ENCODE measurements at places on chromosomes 16 and 17.

DNA sequence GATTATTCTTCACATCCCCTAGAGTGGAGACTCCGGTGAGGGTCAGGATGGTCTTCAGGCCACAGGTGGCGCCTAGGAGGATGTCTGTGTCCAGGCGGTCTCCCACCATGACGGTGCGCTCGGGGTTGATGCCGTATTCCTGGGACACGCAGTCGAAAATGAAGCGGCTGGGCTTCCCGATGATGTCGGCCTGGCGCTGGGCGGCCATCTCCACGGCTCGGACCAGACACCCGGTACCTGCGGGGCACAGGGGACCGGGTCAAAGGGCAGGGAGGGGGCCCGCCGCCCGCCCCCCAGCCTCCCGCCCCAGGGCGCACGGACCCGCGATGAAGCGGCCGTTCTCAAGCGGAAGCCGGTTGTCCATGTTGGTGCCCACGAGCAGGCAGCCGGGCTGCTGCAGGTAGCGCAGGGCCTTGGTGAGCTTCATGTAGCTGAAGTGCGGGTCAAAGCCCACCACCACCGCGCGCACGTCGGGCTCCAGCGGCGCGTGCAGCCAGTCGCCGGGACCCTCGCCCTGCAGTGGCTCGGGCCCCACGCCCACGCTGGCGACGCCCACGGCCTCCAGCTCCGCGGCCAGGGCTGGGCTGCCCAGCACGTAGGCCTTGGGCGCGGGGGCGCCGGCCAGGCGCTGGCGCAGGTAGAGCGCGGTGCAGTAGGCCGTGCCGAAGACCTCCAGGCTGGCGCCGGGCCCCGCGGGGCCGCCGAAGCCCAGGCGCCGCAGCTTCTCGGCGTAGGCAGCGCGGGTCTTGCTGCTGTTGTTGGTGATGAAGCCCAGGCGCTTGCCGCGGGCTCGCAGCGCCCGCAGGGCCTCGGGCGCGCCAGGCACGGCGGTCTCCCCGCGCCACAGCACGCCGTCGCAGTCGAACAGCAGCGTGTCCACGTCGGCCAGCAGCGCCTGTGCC is 572 bp downstream of the PGP start:
- no peak for DNase-seq

GRCh38 chr16:88686062-88686438 is 257 bp downstream of the SNAI3 start:
- peak; percentile 53 for DNase-seq

DNA sequence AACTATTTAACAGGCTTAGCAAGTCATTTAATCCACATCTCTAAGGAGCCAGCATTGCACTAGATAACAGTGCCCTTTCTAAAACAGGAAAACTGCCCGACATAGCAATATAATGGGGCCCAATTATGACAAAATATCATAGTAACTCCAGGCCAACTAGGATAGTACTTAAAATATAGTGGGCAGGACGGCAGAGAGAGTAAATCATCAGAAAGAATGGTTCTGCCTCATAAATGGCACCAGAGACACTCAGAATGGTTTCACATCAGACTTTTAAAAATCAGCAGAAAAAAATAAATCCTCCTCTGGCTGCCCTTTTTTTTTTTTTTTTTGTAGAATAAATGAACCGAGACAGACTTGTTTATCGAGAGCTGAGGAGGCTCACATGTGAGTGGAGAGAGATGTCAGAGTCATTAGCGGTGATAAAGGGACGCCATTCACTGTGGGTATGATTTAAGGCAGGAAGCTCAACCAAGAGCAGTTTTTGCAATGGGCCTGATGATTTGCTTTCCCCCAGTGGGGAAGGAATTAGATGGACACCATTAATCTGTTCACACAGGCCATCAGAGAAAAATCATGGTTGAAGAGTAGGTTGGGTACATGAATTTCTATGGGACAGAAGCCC is 62.6 kb downstream of the CPPED1 start:
- no peak for DNase-seq

DNA sequence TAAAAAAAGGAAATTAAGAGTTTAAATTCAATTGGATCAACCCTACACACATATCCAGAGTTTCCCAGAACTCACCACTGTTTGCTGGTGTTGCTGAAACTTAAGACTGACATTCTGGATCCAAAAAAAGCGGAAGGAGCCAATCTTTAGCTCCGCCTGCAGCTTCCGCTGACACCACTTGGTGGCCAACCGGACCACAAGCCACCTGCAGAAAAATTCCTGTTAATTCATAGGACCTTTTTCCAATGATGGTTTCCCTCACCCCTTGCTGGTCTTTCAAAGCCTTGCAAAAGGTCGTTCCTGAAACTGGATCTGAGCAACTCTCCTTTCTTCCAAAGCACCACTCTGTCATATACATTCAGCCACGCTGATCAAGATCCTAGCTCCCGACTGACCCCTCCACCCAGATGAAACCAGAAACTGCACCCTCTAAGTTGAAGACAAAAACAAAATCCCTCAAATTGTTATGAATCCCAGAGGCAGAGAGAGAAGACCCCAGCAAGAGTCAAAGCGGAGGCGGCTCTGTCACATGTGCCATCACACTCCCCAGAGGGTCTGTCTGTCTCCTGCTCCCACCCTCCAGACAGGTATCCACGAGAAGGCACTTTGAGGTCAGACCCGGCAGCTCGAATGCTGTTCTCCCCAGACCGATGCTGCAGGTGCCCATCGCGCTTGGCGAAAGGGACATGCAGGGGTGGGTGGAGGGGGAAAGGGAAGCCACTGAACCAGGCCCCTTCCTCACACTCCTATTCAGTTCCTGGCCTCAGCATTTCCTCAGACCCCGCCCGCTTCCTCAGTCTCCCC is 773 bp downstream of the BLTP2 start:
- DNase-seq, result peak; percentile 57

GRCh38 chr16:87648236-87648635 is 45.9 kb downstream of the JPH3 start:
- DNase-seq, result no peak

DNA sequence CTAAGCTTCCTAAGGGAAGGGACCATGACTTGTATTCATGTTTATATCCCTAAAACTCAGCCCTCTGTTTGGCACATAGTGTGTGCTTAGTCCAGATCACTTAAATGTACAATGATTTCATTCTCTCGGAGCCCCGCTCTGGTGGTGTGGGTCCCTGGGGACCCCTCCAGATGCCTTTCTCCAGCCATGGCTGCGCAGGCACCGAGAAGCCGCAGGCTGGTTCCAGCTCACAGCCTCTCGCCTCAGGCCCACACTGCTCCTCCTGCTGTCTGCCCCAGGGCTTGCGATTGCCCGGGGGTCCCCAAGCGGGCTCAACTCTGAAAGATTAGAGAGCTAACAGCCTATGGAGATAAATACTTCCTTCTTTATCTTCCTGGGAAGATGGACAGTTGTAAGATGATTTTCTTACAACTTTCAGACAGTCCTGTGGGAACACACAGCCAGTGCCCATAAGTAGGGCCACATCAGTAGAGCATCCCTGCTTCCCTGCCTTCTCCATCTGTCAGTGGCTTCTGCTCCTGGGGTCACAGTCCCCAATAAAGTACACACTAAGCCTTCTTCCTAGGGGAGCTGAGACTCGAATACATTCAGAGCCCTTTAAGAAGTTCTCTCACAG is 66.2 kb downstream of the CENPV start:
- peak; percentile 69 for DNase-seq

DNA sequence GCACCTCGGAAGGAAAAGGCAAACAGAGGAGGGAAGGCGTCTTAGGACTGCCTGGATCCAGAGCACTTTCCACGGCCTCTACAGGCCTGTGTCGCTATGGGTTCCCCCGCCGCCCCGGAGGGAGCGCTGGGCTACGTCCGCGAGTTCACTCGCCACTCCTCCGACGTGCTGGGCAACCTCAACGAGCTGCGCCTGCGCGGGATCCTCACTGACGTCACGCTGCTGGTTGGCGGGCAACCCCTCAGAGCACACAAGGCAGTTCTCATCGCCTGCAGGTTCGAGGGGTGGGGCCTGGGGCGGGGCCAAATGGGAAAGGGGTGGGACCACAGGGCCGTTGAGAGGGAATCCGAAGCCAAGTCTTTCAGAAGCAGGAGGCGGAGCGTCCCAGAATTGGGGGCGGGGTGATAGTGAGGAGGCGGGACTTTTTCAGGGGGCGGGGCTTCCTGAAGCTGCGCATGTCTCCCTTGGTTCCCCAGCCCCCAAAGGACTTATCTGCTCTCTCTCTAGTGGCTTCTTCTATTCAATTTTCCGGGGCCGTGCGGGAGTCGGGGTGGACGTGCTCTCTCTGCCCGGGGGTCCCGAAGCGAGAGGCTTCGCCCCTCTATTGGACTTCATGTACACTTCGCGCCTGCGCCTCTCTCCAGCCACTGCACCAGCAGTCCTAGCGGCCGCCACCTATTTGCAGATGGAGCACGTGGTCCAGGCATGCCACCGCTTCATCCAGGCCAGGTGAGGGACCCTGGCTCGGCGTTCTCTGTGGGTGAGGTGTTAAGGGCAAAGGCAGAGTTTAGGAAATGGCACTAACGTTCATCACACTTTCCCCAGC is 939 bp downstream of the BCL6B start:
- DNase-seq, result peak; percentile 97

- no peak for DNase-seq
Measured at GRCh38 chr17:41176744-41177387, 1.2 kb downstream of the KRTAP4-2 start.

- DNase-seq, result no peak
Measured at GRCh38 chr16:55660828-55661227, 5.0 kb downstream of the SLC6A2 start.

DNA sequence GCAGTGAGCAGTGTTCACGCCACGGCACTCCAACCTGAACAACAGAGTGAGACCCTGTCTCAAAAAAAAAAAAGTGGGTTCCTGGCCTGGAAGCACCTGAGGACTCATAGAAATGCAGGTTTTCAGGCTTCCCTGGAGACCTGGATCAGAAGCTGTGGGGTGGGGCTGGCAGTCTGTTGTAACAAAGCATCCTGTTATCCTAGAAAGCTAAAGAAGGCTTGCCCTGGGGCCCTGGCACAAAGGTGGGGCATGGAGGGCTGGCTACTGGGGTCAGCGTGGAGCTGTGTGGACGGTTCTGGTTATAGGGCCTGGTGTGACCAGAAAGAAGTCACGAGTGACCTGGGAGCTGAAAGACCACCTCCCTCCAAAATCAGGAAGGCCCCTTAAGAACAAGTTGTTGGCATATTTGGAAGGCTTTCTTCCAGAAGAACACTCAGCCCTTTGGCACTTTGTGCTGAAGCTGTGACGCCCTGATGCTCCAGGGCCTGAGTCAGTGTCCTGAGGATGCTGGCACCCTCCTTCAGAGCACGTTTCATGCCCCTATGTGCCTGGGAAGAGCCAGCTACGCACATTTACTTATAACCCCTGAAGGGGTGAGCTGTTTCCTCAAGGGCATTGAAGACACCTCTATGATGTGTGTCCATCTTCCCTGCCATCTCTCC is 6.2 kb downstream of the CRISPLD2 start:
- DNase-seq, result no peak

GRCh38 chr17:6429266-6429665 is 5.7 kb downstream of the AIPL1 start:
- no peak for DNase-seq

DNA sequence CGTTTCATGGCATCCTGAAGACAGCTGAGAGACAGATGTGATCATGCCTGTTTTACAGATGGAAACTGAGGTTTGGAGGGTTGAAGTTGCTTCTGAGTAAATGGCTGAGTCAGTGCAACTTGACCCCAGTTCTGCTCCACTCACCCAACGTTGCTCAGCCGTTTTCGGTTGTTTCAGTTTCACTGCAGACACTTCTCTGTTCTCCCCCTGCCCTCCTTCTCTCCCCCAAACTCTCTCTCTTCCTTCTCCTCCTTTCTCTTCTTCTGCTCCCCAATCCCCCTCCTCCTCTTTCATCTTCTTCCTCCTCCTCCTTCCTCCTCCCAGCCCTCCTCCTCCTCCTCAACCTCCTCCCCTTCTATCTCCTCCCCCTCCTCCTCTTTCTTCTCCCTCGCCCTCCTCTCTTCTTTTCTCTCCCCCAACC is 9.4 kb upstream of the CEP20 start:
- peak; percentile 73 for DNase-seq

- DNase-seq, result no peak
Measured at GRCh38 chr17:55344514-55344997, 77.1 kb downstream of the MMD start.
